ENCODE measurements at places on chromosomes 16 and 17.
A peak's percentile ranks its signal among the peaks of the same experiment; 100 is the strongest.

GRCh38 chr17:31631766-31632165 lies 227.3 kb downstream of the COPRS start:
- DNase-seq: no peak

- DNase-seq: no peak
Observed at GRCh38 chr16:66155933-66156332, 210.6 kb upstream of the CDH5 start.

DNA sequence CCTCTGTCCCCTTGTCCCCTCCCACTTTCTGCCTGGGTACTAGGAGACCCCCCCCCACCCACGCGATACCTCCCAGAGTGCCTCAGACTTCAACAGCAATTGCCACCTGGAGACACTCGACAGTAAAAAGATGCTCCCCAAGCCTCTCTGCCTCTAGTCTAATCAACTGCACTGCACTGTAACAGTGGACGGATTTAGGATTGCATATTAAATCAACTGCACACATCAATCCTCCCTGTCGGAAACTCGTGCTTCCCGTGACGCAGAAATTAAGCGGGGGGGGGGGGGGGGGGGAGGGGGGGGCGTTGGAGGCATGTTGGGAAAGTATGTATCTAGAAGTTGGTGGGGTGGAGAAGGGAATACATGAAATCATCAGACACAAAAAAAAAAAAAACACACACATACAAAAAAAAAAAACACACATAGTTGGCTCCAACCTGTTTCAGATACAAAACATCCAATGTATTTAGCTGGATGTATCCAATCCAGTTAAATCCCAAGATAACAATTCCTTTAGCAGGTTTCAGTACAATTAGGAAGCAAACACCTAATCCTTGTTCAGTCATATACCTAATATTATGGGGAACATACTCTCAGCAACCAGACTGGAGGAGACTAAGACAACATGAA lies 29.7 kb downstream of the FAM222B start:
- DNase-seq: peak; percentile 87

- DNase-seq: no peak
Observed at GRCh38 chr16:84471966-84472365, 32.5 kb downstream of the MEAK7 start.

DNA sequence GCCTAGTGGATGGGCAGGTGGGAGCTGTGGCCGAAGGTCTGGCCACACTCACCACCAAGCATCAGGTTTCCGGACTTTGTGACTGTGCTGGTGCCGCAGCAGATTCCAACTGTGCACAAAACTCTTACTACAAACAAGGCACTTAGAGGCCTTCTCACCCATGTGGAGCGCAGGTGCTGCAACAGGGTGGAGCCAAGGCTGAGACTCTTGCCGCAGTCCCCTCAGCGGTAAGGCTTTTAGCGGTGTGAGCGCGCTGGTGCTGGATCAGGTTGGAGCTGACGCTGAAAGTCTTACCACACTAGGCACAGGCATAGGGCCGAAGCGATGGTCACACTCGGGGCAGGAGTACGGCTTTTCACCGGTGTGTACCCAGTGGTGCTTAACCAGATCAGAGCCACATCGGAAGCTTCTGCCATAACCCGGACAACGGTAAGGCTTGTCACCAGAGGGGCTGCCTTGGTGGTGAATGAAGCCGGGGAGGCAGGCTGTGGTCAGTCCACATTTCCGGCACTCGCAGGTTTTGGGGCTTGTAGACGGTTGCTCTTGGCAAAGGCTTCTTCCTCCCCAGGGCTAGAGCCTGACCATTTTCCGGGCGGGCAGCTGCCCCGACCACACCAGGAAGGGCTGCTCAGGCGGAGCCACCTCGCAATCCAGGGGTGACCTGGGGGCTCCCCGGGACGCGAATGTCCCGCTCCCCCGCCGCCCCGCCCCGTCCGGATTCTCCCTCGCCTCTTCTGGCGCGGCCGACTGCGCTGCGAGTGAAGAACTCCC lies 1.0 kb upstream of the ARMC5 start:
- DNase-seq: peak; percentile 65

GRCh38 chr16:88665570-88665969 lies 2.7 kb upstream of the MVD start:
- no peak for DNase-seq

- no peak for DNase-seq
Observed at GRCh38 chr16:89045181-89045815, 48.4 kb upstream of the ACSF3 start.

- DNase-seq: no peak
Observed at GRCh38 chr17:73889439-73889838, 245.2 kb upstream of the SDK2 start.

DNA sequence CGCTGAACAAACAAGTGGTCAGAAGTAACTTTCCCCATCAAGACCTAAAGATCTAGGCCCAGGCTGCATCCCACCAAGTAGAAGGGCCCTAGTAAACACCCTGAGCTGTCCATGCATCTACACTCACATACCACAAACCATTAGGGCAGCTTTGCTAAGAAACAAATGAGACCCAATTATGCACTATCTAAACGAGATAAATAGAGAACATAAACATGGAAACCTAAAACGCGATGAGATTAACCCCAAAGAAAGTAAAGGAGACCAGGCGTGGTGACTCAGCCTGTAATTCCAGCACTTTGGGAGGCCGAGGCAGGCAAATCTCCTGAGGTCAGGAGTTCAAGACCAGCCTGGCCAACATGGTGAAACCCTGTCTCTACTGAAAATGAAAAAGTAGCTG lies 5.8 kb downstream of the TXNDC11 start:
- no peak for DNase-seq

- DNase-seq: no peak
Observed at GRCh38 chr16:85085721-85086120, 26.6 kb downstream of the CIBAR2 start.

DNA sequence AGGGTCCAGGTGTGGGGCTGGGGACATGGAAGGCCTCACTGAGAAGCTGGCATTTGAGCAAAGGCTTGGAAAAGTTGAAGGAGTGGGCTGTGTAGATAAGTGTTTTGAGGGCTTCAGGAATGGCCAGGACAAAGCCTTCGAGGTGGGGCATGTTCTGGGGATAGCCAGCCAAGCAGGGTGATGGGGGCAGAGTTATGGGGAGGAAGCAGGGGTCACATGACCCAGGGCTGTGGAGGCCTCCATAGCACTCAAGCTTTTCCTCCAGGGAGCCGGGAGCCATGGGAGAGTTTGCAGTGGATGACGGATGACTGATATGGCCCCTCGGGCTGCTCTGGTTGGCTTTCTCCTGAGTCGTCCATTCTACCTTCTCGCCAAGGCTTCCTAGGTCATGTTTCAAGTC lies 27.6 kb downstream of the PLCG2 start:
- DNase-seq: no peak

GRCh38 chr17:45753645-45754225 lies 30.4 kb upstream of the CRHR1 start:
- DNase-seq: no peak

DNA sequence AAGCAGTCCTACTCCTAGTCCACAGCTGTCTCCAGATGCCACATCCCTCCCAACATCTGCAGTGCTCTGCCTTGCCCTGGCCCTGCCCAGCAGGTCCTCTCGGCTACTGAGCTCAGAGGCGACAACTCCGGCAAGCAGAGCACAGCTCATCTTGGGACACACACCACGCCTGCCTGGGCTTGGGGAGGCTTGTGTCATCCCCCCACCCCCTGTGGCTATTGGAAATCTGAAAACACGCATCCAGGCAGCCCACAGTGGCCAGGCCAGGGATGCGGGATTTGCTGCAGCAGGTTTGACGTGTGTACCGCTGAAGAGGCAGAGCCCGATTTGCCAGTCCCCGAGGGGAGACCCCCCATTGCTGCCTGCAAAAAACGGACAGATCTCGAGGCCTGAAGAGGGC lies 25.4 kb downstream of the MXRA7 start:
- DNase-seq: no peak

GRCh38 chr16:17206712-17207111 lies 264.0 kb downstream of the XYLT1 start:
- DNase-seq: no peak

- no peak for DNase-seq
Observed at GRCh38 chr16:13436641-13437412, 483.1 kb upstream of the ERCC4 start.

DNA sequence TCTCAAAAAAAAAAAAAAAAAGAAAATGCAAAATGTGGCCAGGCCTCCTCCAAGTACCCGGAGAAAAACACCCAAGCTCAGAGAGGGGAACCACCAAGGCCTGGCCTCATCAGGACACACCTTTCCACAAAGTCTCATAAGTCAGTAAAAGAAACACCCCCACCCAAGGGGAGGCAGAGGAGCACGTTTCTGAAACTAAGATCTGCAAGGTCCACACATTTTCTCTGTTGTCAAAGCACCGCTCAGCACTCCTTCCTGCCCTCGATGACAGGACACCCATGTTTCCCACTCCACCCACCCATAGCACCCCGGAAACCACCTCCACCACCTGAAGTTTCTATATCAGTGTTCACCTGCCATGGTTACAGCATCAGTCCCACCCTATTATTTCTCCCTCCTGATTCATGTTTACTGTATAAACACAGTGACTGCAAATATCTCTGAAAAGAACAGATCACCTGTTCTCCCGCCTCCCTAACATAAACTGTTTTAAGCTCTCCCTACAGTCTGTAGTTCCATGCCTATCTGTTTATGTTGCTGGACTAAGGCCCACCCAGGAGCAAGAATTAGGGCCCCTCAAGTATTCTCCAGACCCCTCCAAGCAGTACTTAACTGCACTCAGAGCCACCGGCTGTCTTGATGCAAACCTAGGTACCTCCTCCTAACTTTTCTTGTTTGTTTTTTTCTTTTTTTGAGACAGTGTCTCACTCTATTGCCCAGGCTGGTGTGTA lies 2.0 kb downstream of the CORO7 start:
- peak; percentile 48 for DNase-seq

GRCh38 chr17:9241371-9241712 lies 220.0 kb downstream of the NTN1 start:
- peak; percentile 42 for DNase-seq

All from mesenchymal stem cell (in vitro differentiated cells and primary cell).